Fibroblast of the aortic adventitia (primary cell): ENCODE measurements at places on chromosomes 2 and 18. TPM values are rescaled to one million over a fixed set of nuclear protein-coding genes. Genes with fewer than 3 reads are reported as not detected.
A peak's percentile ranks its signal among the peaks of the same experiment; 100 is the strongest.

GRCh38 chr2:174609261-174609660 is 11.7 kb upstream of the WIPF1 start:
- DNase-seq = no peak

DNA sequence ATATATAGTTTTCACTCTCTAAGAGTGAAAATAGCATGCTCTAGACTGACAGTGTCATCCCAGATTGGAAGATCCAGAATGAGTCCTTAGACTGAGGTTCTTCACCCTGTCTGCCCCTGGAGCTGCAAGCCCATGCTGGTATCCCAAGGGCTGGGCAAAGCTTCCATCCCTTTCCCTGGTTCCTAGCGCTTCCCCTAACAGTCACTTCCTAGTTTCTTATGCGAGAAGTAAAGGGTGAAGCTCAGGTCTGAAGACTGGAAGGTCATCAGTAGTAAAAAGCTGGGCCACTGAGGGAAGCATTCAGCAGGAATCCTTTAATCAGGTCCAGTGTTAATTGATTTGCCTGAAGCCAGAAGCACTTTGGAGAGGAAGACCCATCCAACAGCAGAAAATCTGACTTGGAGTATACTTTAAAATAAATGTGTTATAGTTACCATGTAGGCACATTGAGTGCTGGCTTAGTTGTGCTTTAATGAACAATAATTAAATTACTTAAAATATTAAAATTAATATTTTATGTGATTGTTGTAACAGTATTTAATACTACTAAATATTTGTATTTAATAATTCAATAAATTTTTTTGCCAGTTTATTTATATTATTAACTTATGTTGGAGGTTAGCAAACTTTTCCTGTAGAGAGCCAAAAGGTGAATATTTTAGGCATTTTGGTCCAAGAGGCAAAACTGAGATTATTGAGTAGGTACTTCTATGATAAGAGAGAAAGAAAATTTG is 237.9 kb downstream of the FHOD3 start:
- DNase-seq = no peak

DNA sequence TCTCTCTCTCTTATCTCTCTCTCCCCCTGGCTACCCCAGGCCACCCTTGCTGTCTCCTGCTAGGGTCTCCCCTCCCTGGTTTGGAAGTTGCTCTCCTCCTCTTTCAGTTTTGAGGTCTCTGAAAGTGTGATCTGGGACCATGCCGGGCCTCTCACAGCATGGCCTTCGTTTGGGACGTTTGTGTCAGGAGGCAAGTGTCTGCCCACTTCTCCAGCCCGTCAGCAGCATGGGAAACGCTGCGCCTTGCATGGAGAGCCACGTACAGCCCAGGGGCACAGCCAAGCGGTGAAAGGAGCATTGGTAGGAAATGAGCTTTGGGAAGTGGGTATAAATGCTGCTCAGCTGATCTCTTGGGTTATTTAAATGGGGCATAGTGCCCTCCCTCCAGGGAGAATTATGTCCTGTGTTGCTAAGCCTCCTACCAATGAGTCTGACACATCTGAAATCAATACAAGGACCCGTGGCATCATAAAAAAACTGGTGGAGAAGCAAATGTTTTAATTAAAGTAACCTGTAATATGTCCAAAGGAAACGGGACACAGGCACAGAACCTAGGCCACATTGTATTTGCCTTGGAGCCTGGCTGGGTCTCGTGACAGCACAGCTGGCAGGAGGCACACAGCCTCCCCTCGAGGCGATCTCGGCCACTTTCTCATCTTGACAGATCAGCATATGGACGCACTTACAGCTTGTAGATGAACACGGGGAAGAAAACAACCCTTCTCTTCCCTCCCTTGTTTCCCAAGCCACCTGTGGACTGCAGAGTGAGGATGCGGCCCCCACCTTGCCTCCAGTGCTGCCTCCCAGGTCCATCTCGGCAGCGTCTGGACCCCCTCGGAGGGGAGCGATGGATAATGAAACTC is 72.7 kb downstream of the SH3RF3 start:
- no peak for DNase-seq

GRCh38 chr2:114940785-114941458 is 498.5 kb downstream of the DPP10 start:
- DNase-seq = no peak

DNA sequence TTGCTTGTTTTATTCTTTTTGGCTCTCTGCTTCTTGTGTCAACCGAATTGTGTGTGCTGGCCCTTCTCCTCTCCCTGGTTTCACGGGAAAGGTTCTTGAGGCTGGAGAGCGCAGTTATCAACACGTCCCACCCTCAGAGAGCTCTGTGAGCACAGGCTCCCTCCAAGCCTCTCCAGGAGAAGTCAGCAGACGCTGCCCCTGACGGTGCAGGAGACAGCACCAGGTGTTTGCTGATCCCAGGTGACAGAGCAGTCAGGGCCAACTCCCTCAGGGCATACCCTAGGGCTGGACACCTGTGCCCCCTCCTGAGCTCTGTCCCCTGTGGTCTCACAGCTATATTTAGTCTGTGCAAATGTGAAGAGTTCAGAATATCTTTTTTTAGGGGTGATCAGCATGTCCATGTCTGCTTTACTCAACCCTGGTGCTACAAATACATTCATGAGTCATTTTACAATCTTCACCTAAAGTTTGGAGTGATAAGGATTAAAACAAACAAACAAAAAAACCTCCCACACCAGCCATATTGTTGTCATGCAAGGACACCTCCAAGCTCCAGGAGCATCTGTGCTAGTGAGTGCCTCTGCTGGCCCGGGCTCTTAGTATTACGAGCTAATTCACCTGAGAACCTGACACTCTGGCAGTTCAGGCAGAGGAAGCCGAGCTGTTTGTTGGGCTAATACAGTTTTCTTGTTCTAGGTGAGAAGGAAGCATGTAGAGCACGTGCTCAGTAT is 65.9 kb upstream of the TMEM200C start:
- no peak for DNase-seq

GRCh38 chr2:126646026-126646425 is 9.9 kb upstream of the GYPC start:
- no peak for DNase-seq

DNA sequence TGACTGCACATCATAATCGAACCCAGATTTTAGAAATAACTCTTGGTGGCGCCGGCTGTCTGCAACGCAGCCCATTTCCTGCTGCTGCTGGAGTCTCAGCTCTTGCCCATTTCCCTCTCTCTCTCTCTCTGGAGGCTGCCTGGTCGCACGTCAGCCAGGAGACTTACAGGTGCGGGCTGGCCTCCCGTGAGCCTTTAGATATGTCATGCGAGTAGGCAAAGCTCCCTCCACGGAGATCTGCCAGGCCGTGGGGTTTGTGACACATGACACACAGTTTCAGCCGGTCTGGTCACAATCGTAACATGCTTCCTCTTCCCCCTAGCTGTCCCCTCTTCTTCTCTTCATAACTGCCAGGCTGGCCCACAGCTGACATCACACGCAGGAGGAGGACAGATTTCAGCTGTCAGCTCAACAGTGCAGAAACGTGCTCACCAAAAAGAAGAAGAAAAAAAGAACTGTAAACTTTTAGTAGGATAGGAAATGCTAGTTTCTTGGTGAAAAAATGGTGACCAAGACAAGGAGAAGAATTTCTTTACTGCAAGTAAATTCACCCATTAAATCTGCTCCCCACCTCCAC is 489.3 kb downstream of the ZNF516 start:
- DNase-seq = no peak

DNA sequence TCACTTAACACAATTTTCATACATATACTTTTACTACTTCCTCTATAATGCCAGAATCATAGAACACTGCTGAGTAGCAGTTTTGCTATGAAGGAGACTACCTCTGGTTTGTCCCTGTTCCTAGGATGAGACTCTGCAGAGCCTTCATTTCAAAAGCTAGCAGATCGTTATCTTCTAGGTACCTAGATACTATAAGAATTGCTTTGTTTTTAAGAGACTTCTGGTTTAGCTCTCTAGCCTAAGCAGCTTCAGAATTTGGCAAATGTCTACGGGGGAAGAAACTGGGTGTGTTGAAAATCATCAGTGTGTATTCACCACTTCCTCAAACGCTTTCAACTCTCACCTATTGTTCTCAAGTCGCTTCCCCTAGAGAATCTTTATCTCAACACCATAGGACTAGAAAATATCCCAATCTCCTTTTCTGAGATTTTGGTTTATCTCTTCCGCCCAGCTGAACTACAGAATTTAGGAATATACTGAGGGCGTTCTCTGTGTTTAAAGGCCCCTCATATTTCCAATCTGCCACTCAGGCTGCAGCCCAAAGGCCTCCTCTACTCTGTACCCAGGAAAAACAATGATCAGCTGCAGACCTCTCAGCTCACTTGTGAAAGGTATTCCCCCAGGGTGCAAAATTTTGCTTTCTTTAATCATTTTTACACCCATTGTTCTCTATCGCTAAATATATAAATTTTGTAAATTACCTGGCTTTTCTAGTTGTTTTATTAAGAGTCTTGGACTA is 28.7 kb downstream of the SMAD2 start:
- no peak for DNase-seq

GRCh38 chr2:22454826-22455485 is 930.0 kb upstream of the KLHL29 start:
- no peak for DNase-seq

DNA sequence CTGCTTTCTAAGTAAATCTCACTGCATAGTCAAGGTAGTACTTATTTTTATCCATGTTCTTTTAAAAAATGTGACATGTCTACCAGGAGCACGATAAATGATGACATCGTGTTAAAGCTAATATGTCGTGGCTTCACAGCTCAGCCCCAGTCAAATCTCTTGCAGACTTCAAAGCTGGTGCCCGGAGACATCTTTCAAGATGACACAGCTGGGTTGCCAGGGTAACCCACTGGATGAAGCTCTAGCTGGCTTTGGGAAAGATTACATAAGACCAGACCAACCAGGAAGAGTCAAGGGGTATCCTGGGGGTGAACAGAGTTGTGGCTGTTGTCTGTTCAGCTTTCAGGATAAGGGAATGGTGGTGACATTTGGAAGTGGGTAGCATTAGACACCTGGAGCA is 67.8 kb downstream of the VSNL1 start:
- DNase-seq = no peak

DNA sequence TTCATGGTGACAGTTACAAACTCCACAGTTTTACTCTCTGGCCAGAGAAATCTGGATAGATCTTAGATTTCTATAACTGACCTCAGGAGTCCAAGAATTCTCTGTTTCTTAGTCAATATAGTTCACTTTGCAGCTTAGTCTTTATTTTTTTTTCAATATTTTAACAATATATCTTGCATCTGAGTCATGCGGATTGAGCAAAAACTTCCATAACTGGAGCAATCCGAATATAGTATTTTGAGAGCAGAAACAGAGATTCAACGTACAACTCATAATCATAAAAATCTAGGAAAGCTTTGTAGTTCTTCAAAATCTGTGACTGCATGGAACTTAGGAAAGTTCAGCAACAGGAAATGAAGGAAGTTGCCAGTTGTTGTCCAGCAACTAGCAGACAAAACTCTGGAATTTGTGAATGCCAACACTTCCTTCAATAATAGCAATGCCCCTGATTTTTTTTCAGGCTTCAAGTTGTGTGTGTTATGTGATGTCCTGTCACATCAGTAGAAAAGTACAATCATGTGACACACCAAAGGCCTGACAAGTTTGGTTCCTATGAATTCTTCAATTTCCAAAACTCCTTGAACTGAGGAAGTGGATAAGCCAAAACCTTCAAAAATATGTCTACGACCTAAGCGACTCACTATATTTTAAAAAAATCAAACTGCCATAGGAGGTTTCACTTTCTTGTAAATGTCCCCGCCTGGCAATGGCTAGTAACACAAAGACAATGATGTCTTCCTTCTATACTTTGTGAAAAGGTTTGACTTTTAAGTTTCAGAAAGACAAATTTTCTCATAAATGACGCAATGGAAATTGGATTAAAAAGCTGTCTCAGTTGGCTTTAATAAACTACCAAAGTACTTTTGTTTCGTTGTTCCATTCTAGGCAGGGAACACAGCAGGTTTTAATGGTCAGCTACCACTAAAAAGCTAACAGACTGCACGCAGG is 510.6 kb downstream of the ERBB4 start:
- DNase-seq = peak; percentile 74

DNA sequence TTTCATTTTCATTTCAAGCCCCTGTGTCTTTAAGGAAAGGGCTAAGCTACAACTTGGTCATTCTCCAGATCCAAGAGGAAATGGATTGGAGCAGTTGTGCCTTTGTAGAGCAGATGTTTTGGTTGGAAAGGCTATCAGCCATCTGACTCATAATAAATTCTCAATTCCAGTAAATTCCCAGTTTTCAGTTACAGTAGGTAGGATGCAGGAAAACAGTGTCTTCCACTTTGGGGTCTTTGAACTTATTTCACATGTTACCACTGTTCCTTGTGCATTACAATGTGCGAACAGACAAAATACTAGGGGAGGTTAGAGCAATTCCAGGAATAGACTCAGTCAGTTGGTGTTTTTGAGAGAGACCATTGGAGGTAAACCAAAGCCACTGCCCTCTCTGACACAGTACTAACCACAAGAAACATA is 211.9 kb downstream of the BABAM2 start:
- peak; percentile 93 for DNase-seq

- DNase-seq = peak; percentile 30
These were observed 27.0 kb upstream of the INO80D start for GRCh38 chr2:206112846-206113547.

GRCh38 chr18:52409727-52410126 is 69.7 kb downstream of the DCC start:
- no peak for DNase-seq

GRCh38 chr2:237649541-237650454 is 22.4 kb downstream of the LRRFIP1 start:
- no peak for DNase-seq

DNA sequence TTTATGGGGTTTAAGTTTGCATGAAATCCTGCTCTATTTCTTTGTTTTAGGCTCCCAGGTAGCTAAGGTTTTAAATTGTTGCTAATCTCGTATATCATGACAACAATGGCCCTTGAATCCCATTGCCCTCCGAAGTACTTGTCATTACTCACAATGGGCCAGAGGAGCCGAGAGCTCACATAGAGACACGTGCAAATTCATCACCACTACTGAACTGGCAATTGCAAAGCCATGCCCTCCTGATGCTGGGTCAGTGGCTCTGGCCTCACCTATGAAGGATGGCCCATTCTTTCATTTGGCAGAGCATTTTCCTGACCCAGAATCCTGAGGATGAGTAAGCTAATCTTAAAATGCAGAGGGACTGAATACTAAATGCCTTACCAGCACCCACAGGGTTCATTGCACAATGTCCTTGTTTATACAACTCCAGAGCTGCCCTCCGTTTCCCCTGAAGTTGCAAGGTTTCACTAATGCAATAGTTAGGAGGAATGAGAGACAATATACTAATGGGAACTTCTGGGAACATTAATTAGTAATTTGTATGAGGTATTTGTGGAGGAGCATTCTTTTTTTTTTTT is 71.6 kb upstream of the GAREM1 start:
- no peak for DNase-seq

DNA sequence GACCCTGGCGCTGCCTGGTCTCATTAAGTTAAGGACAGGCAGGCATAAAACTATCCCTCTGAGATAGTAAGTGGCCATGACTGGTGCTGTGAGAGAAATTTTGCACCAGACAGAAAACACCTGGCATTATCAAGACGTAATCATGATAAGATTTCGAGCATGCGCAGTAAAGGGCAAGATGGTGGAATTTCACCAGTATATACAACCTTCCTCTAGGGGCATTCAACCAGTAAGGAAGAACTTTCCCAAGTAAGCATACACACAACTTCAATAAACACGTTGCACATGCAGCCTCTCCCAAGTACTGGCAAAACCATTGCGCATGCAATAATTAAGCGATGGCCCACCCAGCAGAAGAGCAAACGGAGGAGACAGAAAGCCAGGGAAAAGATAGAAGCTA is 1376.4 kb upstream of the CRIM1 start:
- DNase-seq = no peak

ALKAL2 gene
- total RNA-seq = 1.3 TPM in 1 of 2 replicates, not detected in the other

DNMT3A gene
- total RNA-seq = 10.8 and 11.9 TPM in 2 replicates

STAT4 gene
- total RNA-seq = 0.54 and 0.98 TPM in 2 replicates

CREB1 gene
- 28.6 and 52.4 TPM in 2 replicates for total RNA-seq

LHCGR gene
- total RNA-seq = 0.25 TPM in 1 of 2 replicates, not detected in the other

CYBRD1 gene
- 412 and 741 TPM in 2 replicates for total RNA-seq

SAG gene
- total RNA-seq = not detected in 2 replicates
